ENCODE measurements at places on chromosomes 2 and 18. TPM values are rescaled to one million over a fixed set of nuclear protein-coding genes. Genes with fewer than 3 reads are reported as not detected.

DNA sequence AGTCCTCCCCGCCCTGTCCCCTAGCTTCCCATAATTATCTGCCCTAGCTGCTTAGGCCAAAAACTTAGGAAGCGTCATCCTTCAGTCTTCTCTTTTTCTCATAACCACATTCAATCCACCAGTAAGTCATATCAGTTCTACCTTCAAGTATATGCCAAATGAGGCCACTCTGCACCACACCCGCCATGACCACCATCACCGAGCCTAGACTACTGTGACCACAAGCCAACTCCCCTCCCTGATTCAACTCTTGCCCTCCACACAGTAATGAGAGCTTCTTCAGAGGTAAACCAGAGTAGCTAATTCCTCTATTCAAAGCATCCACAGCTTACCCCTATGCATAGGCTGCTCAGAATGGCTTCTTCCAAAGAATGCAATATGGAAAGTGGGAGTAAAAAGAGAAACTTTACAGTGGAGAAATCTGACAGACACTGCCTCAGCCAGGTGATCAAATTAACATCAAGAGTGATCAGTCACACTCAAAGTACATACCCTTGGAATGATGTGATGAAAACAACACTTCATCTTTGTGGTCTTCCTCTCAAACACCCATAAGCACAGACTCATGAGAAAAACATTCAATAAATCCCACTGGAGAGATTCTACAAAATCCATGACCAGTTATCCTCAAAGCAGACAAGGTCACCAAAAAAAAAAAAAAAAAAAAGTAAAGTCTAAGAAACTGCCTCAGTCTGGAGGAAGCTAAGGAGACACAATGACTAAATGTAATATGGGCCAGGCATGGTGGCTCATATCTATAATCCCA, 17.7 kb downstream of the MBOAT2 start:
- DNase-seq: peak; percentile 60

REG1B gene
- total RNA-seq: not detected

ALPI gene
- not detected for total RNA-seq

GRCh38 chr2:189548666-189549448, 31.7 kb downstream of the SLC40A1 start:
- no peak for DNase-seq

IL1R2 gene
- total RNA-seq: not detected

UGT1A3 gene
- total RNA-seq: not detected

NEB gene
- 0.48 TPM for total RNA-seq

- no peak for DNase-seq
Observed at GRCh38 chr2:186716899-186717298, 23.0 kb downstream of the FAM171B start.

PLEKHB2 gene
- total RNA-seq: 70.5 TPM

DNA sequence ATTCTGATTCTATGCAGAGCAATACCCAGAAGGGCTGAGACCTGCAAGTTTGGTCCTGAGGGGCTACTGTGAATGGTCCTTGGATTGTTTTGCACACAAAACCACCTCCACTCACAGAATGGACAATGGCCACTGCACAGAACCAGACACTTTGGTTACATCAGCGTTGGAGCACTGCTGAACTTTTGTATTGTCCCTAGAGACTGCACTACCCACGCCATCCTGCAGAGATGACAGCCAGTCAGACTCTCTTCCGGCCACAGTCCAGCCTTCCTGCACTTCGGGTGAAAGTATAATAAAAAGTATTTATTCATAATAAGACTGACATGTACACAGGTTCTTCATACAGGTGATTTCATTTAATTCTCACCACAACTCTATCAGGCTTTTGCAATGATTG, 35.7 kb downstream of the CELF4 start:
- DNase-seq: peak; percentile 11

DNA sequence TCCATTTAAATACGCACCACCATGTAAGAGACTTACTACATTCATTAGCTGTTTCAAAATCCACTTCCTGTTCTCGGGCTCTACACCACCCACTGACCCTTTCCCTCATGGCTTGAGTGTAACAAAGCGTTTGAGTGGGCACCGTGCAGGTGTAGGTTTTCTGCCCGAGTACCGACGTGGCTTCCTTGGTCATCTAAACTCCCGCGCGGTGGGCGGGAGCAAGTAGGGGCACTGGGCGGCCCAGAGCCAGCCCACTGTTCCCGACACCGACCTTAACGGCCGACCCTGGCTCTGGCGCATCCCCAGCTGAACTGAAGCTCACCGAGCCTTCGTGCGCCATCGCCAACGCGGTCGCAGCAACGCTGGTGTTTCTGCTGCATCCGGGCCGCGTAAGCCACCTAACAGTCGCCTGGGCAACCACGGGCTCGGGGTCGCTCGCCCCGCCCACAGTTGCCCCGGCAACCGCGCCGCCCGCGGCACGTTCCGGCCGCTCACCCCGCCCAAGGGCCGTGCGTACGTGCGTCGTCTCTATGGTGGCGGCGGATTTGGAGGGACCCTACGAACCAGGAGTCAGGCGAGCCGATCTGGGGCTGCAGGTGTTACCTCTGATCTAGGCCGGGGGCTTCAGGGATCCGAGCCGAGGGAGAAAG, at the start of the genes C2orf81 and WDR54:
C2orf81 (minus strand) TSS at position 399 of the 650 bp plus-strand sequence; CDS start at position 340, 59 bp downstream.
WDR54 (plus strand) TSS at position 510 of the 650 bp plus-strand sequence. CDS start 424 bp downstream, outside the sequence.
- DNase-seq: peak; percentile 95

- DNase-seq: no peak
Observed at GRCh38 chr2:75564713-75565359, 4.1 kb upstream of the EVA1A start.

DNA sequence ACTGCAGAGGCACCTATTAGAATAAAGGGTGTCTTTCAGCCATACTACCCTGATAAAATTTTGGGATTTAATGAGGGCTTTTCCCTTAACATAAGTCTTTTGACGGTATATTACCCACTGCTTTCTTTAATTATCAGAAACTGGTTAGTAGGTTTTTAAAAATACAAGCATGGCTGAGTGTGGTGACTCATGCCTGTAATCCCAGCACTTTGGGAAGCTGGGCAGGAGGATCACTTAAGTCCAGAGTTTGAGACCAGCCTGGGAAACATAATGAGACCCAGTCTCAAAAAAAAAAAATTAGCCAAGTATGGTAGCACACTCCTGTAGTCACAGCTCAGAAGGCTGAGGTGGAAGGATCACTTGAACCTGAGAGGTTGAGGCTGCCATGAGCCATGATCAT, 16.1 kb downstream of the CPSF3 start:
- no peak for DNase-seq

DNA sequence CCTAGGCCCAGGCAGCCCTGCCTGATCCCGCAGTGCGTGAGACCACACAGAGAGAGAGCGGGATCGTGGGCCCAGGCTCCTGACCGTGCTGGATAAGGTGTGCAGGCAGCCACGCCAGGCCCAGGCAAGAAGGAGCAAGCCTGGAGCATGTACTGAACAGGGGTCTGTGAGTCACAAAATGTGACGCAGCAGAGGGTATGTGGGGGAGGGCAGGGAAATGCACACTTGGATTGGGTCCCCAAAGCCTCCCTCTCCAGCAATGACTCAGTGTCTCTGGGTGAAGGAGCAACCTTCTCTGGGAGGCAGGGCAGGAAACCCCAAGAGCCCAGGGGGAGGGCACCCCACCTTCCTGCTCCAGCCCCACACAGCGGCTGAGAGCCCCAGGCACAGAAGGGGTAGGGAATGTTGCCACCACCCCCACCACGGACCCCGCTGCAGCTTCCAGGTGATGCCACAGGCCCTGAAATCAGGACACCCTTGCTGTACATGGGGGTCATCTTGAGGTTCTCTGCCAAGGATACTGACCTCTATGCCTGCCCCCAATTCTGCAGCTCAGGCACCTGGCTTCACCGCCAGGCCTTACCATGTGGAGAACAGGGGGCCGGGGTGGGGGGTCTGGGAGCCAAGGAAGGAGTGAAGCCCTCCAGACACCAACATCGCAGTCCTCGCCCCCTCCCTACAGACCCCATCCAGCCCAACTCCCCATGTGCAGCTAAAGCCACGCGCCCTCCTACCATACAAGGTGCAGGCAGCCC, 1.3 kb upstream of the GPC1 start:
- DNase-seq: peak; percentile 97

OTOF gene
- not detected for total RNA-seq

SCN3A gene
- 0.98 TPM for total RNA-seq

DNA sequence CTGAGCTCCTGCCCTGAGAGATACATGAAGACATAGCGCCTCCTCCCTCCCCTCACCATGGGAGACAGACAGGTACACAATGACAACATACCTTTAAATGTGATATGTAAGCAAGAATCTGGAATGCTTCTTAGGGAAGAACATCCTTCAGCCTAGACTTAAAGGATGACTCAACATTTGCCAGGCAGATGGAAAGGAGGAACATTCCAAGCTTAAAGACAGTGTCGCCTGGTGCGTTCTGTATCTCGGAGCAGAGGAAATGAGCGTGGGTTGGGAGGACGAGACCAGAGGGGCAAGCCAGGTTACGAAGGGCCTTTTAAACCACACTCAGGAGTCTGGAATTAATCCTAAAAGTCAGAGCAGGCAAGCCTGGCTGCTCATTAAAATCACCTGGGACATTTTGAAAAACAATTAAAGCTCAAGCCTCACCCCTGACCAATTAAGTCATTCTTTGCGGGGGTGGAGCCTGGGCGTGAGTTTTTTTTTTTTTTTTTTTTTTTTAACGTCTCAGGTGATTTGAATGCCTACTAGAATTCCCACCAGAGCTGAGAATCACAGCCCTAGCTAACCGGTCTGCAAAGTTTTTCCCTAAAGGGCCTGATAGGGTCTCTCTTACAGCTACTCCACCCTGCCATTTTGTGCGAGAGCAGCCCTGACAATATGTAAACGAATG, 131.2 kb upstream of the SEC11C start:
- DNase-seq: peak; percentile 30

- DNase-seq: peak; percentile 1
Observed at GRCh38 chr2:140526575-140526974, 1604.2 kb downstream of the LRP1B start.

GRCh38 chr2:88450925-88451810, 1.3 kb downstream of the FOXI3 start:
- DNase-seq: no peak

DNA sequence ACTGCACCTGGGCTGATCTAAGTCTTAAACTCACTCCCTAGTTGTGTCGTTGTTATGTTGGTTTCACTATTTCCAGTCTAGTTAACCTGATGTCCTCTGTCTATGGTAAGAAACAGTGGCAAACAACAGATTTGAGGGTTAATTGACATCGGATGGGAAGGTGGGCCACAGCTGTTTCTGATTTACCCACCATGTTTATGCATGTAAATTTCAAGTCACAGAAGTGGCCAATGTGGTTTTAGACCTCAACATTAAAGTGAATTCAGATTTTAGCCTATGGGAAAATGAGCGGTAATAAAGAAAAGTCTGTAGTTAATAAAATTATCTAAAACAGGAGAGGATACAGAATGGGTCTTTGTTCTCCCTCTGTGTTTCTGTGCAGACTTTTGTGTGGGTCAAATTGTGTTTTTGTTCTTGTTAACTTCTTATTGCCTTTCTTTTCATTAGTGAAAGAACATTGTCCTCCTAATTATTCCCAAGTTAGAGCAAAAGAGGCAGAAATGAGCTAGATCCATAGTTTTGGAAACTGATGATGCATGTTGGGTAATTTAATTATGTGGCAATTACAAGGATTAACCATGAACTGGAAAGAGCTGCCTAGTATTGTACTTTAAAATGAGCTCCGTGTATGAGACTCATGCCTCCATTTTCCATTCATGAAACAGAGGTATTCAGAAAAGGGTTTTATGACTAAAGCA, 83.2 kb downstream of the LAMA3 start:
- no peak for DNase-seq

DNA sequence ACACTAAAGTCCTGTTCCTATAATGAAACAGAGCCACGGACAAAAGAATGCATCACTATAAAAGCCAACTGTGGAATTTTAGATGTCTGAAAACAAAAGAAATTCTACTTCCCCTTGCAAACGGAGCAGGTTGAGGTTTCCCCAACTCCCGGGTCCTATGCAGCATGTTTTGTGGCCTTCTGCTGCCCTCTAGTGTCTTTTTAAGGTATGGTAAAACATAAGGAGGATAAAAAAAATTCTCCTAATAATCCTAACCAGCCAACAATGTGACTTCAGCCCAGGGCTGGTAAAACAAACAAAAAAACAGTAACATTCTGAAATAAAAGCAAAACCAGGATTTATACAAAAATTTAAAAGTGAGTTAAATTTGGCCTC, 539.5 kb downstream of the NRXN1 start:
- DNase-seq: peak; percentile 14

DNA sequence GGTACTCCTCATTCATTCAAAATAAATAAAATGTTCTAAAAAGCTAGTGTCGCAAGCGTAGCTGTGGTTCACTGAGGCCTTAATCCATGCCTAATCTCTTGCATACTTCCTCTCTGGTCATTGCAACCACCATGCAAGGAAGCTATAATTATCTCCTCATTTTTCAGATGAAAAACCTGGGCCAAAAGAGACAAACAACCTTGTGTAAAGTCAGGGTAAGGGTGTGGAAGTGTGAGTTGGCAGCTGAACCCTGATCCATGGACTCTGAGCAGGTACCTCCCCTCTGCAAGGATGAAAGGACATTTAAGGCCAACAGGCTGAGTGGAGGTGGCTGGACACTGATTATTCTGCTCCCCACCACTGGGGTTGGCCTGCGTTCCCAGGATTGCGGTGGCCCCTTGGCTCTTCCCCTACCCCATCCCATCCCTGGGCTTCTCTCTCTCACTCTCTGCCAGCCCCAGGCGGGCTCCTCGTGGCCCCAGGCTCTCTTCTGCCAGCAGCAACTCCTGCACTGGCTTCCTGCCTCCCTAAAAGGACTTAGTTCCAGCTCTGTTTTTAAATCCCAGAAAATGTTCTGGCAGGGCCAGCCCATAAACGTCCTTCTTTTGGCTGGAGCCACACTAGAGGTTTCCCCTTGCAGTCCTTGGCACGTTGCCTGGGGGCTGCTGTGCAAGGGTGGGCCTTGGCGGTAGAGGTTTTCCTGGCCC, 72.0 kb upstream of the AFF3 start:
- DNase-seq: no peak

PLCL1 gene
- 0.11 TPM for total RNA-seq

- no peak for DNase-seq
Observed at GRCh38 chr2:239119346-239120126, 271.7 kb downstream of the TWIST2 start.

DNA sequence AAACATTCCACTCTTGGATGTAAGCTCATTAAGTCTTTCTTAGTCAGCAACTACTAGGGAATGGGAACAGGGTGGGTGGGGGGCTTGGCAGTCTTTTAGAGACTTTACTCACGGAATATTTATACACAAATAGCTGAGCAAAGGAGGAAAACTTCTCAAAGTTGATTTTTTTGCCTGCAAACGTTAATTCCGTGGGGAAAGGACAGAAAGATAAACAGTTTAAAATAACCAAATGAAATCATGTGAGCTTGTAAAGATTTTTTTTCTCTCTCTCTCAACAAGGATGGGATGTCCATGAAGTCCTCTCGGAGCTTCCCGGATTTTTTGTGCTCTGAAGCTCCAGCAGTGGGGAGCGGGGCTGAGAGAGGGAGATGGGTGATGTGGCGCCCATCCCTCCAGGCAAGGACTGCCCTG, 32.2 kb upstream of the MAT2A start:
- no peak for DNase-seq

GRCh38 chr2:31263636-31264190, 29.8 kb downstream of the EHD3 start:
- DNase-seq: no peak

- no peak for DNase-seq
Observed at GRCh38 chr18:9688036-9688741, 19.9 kb upstream of the RAB31 start.

AKAIN1 gene
- total RNA-seq: not detected

Measured in Daoy (cell line).